HuH-7 (cell line): ENCODE measurements at places on chromosomes 16 and 17.

DNA sequence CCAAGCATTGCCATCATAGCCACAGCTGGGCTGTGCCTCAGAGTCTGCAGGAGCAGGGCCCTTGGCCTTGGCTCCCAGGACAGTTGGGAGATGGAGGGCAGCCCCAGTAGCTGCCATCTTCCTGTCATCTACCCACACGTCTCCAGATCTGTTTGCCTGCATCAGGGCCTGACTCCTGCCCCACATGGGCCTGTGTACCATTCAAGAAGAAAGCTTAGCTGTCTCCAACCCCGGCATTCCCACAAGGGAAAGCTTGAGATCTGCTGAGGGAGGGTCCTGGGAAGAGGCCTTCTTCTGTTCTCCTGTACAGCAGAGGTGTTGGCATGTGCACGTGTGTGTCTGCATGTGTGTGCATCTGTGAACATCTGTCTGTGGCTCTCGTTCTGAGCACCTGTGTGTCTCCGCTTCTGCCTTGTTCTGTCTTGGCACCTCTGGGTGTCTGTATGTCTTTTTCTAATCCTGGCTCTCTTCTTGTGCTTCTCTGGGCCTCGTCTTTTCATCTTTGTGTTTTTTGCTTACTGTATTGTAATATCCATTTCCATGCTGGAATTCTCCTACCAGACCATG is 122.2 kb downstream of the MRM1 start:
- no peak for DNase-seq

- no peak for DNase-seq
Observed at GRCh38 chr17:7559320-7560171, 996 bp downstream of the TNFSF13 start.

GRCh38 chr16:50530277-50531236 is 17.6 kb upstream of the NKD1 start:
- no peak for DNase-seq

DNA sequence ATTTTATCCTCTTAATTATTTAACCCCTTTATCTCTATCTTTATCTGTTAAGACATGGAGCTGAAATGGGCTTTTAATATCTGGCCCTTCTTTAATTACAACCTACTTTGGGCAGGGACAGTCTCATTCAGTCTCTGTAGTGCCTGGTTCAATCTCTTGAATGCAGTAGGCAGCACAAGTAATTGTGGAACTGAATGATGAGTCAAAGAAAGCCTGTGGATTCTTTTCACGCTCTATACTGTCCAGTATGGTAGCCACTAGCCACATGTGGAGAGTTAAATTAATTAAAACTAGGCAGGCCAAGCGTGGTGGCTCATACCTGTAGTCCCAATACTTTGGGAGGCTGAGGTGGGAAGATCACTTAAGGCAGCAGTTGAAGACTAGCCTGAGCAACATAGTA is 9.3 kb downstream of the BPTF start:
- DNase-seq, result no peak

- no peak for DNase-seq
Observed at GRCh38 chr16:27235938-27236245, 32.6 kb downstream of the KDM8 start.

GRCh38 chr17:68627956-68628575 is 26.9 kb upstream of the FAM20A start:
- DNase-seq, result no peak

DNA sequence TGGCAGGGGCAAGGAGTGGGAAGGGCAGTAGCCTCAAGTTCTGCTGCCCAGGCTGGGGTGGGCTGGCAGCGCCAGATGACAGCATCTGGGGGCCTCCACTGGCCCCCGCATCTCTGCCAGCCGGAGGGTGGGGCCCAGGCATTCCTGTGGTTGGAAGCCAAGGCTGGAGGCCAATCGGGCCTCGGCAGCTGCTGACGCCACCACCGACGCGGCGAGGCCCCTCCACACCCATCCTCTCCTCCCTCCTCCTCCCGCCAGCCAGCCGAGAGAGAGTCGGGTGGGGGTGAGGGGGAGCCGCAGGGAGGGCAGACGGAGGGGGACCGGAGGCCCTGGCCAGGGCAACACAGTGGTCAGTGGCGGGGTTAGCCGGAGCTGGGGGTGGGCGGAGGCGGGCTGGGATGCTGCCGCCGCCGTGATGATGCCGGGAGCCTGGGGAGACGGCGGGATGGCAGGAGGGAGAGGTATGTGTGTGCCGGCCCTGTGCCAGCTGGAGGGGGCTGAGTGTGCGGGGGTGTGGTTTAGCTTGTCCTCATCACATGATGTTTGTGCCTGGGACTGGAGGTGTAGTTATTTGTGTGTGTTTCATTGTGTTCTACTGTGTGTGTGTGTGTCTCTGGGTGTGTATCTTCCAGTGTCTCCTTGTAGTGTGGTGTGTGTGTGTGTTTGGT is 36.6 kb downstream of the ARHGAP23 start:
- DNase-seq, result no peak

DNA sequence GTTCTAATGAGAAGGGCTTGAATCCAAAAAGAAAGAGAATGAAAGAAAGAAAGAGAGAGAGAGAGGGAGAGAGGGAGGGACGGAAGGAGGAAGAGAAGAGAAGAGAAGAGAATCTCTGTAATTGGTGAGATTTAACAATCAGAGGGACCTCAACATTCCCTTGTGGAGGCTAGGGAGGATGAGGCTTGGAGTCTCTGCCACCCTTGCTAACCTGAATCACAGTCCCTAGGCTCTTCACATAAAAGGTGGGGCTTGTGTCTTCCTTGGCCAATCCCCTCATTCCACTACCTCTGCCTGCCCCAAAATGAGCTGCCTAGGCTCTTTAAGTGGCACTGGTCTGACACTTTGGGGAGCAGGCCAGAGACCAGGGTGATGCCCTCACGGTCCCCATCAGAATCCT is 30.1 kb downstream of the PIPOX start:
- no peak for DNase-seq

GRCh38 chr17:69390795-69391501 is 23.5 kb upstream of the MAP2K6 start:
- peak; percentile 28 for DNase-seq

GRCh38 chr16:48946686-48947370 is 334.8 kb downstream of the CBLN1 start:
- no peak for DNase-seq
